ENCODE measurements at places on chromosomes 3 and 15.

DNA sequence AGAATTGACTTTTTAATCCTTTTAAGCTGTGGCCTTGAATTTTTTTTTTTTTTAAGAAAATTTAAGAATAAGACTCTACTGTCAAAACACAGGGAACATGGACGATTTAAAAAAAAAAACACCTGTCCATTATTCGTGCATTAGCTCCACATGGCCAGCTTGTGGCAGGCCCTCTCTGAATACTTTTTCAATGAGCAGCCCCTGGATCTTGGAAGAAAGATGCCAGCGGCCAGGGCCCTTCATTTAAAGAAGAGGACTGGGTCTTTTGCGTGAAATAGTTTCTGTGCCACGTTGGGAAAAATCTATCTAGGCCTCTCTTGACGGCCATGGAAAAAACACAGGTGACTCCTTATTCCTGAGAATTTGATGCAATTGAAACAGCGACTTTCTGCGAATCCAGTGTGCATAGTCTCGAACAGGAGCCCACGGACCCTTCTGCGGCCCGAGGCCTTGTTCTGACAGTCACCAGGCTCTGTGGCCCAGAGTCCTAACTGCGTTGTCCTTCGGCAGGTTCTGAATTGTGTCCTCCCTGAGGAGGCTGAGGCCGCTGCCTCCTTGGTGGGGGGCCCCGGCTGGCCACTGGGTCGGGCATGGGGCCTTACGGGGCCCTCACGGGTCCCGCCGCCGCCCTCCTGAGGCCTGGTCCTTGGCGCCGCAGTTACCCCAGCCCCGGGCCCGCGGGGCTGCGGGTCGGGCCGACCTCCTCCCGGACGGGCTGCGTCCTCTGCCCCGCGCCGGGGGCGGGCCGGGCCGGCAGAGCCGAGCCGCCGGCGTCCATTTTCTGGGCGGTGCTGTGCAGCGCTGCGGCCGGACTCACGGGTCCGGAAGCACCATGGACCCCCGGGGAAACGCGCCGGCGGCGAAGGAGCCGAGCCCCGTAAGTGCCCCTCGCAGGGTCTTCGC lies 33.5 kb downstream of the ZBTB38 start:
- DNase-seq: peak; percentile 88

DNA sequence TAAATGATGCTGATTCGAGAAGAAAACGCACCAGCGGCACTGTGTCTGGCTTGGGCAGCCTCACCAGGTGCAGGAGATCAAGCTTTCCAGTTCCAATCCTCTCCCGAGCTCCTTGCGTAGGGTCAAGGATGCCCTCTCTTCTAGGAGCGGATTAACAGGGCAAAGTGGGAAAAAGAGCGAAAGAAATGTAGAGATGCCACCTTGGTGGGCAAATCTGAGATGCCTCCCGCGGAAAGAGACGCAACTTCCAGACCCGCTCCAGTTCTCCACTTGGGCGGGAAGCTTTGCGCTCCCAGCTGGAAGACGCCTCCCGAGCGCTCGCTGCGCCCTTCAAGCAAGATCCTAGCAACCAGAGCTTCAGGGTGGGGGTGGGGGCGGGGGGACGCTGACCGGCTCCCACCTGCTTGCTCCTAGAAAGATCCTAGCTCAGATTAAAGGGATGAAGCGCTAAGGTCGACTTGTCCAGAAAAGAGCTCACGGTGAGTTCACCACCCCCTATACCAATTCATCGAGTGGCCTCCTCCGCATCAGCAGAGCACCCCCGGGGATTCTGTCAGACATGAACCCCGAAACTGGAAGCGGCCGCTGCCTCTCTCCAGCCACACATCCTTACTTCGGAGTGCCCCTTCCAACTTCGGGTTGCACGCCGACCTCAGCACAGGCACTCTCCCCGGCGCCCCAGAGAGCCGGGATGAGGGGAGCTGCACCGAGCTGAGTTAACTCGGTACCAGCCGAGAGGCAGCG lies 769 bp downstream of the TAFA4 start:
- no peak for DNase-seq

DNA sequence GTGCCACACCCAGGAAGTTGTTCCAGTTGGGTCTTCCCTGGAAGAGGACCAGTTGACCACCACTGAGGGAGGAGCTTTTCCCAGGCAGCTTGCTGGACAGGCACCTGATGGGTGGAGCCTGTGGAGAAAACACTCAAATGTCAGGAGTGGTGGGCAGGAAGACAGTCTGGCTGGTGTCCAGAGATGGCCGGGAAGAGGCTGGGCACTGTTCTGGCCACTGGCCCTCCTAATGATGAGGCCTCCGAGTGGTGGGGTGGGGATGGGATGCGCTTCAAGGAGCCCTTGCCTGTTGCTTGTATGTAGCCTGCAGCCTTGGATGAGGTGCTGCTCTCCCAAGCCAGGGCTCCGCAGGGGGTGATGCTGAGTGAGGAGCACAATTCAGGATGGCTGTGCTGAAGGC lies 12.3 kb downstream of the PLEKHO2 start:
- DNase-seq: peak; percentile 4

DNA sequence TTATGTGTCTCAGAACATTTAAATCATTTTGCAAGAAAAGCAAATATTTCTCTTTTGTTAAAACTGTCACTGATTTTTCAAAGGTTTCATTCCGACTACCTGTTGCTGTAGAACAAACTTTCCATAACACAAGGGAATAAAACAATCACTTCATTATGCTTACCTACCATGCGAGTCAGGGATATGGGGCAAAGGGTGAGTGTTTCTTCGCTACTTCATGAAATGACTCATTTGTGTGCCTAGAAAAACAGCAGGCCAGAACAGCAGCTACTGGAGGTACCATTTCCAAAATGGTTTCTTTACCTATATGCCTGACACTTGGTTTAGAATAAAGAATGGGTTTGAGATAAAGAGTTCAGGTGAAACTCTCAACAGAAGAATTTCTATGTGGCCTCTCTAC lies 712.5 kb downstream of the PLOD2 start:
- DNase-seq: no peak

DNA sequence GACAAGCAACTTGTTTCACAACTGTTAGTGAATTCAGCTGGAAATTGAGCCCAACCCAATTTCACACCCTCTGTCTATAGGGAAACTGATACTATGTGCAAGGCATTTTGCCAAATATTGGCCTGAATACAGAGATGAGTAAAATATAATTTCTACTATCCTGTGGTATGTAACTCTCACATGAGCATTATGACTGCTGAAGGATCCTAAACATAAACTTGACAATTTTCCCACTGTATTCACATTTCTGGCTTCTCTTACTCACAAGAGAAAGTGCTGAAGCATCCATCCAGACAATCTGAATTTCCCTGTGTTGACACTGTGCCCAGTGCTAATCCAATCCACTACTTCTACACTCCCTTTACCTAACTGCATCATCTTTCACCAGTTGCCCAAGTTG lies 28.4 kb downstream of the SERPINI2 start:
- no peak for DNase-seq

DNA sequence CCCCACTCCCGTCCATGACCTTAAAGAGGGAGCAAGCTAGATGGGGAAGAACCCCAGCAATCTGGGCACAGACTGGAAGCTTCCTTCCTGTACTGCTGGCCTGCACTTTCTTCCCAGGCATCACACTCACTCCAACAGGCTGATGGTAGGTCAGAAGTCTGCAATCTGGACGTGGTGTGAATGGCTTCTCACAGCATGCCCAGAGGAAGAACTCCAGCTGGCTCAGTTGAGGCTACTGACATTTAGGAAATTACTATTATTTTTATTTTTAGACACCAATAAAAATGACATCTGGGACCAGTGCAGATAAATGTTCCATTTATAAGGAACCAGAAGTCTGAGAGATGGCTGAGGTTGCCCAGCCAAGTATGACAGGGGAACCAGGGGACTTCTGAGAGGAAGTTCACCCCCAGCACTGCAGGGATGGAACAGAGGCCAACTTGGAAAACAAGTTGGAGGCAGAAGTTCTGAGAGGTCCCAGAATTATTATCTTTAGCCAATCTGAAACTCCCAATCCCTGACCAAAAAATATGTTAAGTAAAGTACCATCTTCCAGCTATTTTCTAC lies 163.8 kb upstream of the CTNNB1 start:
- DNase-seq: peak; percentile 44

DNA sequence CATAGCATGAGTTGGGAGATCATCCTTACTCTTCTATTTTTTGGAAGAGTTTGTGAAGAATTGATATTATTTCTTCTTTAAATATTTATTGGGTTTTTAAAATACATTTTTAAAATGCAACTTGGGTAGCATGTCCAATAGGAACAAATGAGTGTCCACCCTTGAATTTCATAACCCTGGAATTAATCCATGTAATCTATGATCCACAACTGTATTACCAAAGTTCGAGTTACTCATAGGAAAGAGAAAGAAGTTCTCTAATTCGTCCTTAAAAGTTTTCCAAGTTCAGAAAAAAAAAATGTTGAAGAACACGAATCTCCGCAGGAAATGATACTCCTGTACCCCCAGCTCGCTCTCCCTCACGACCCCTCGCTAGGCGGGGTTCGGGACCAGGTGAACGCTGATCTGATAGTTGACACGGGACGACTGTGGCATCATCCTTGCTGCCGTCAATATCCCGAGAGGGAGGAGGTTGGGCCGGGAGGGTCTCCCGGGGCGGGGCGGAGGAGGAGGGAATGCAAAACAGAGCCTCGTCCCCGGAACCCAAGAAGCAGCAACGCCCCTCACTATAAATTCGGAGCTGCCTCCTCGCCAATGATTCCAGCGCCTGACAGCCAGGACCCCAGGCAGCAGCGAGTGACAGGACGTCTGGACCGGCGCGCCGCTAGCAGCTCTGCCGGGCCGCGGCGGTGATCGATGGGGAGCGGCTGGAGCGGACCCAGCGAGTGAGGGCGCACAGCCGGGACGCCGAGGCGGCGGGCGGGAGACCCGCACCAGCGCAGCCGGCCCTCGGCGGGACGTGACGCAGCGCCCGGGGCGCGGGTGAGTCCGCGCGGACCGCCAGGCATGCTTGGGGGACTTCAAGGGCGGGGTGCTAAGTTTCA lies at the start of gene AGTR1:
AGTR1 (plus strand) TSS at position 598 of the 884 bp plus-strand sequence. CDS start 43,133 bp downstream, outside the sequence.
- DNase-seq: no peak

DNA sequence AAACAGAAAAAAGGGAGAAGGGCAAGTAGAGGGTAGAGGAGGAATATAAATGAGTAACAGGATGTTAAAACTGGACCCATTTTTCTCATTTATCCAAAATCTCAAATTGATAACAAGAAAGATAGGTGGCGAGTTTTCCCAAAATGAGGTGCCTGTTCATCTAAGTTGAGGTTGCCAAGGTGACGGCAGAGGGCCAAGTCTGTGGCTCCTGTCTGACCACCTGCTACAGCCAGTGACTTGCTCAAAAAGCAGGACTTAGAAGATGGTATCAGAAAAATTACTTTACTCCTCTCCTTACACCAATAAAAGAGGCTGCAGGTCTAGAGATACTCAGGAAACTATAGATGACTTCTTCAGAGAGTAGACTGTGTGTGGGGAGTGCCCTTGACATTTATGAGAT lies 137.6 kb upstream of the ZNF385D start:
- no peak for DNase-seq

DNA sequence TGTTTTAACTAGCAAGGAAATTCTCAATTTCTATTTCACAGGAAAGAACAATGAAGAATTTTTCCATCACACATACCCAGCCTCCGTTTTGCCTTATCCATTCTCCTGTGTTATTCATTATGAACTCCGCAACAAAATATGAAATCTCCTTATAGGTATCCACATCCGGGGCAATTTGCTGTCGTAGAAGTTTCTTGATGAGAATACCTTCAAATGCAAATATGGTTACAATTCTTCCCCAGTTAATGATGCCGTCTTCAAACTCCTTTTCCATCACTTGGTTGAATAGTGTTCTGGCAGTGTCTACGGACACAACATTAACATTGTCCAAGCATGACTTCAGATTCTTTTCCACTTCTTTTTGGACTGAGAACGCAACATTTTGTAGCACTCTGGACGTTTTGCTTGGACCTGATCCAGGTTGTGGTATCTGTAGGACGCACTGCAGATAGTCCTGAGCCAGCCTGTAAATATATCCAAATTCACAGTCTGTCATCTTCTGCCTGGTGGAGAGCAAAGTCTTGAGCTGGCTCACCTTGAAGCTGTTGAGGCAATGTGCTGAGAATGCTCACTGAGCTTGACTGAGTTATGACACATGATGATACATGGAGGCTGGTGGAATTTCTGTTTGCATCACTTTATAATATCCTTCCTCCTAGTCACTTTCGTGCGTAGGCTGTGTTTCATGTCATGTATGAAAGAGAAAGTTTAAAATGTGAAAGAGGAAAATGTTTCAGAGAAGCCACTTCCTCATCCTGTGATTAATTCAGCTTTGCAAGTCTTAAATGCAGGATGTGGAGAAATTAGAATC lies at the start of gene BCL2A1:
BCL2A1 (minus strand) TSS at position 573 of the 811 bp plus-strand sequence; CDS start at position 496, 77 bp downstream.
- peak; percentile 79 for DNase-seq

GRCh38 chr3:133979553-133979952 lies 50.2 kb downstream of the SLCO2A1 start:
- DNase-seq: no peak

- DNase-seq: no peak
These were observed 34.8 kb downstream of the IGF1R start for GRCh38 chr15:98682992-98683701.
